ENCODE measurements at places on chromosomes 3 and 15. TPM values are rescaled to one million over a fixed set of nuclear protein-coding genes. Genes with fewer than 3 reads are reported as not detected.

The FBXW12 gene
- polyA plus RNA-seq, result 0.14 TPM

The GNAT1 gene
- polyA plus RNA-seq, result 0.37 TPM

The HYAL3 gene
- 1.3 TPM for polyA plus RNA-seq

DNA sequence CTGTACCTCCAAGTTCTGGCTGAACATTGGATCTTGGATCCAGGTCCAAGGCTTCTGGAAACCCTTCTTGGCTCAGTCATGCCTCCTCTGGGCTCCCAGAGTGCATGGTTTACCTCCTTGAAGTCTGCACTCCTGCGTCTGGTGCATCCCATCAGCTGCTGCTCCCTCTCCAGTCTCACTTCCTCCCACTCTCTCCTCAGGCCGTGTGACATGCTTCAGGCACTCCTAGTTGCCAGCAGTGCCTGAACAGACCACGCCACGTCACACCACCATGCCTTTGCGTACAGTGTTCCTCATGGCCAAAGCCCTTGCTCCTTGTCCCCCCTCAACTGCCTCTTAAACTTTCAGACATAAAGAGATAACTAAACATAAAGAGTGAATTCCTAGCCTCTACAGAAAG is 5.7 kb downstream of the GPR27 start:
- no peak for DNase-seq

The RGMA gene
- 101 TPM for polyA plus RNA-seq

GRCh38 chr3:20125897-20126296 is 60.1 kb downstream of the SGO1 start:
- peak; percentile 36 for DNase-seq

The IGSF11 gene
- polyA plus RNA-seq, result 0.86 TPM

DNA sequence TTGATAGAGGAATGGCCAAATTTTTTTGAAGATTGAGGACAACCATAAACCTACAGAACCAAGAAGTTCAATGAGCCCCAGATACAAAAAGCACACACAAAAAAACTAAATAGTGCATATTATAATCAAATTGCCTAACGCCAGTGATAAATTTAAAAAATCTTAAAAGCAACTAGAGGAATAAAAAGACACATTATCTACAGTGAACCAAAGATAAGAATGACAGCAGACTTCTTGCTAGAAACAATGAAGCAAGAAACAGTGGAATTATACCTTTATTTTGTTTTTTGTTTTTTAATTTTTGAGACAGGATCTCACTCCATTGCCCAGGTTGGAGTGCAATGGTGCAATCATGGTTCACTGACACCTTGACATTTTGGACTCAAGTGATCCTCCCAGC is 9.9 kb upstream of the SAMD7 start:
- DNase-seq, result no peak

The KBTBD13 gene
- polyA plus RNA-seq, result 1.7 TPM

DNA sequence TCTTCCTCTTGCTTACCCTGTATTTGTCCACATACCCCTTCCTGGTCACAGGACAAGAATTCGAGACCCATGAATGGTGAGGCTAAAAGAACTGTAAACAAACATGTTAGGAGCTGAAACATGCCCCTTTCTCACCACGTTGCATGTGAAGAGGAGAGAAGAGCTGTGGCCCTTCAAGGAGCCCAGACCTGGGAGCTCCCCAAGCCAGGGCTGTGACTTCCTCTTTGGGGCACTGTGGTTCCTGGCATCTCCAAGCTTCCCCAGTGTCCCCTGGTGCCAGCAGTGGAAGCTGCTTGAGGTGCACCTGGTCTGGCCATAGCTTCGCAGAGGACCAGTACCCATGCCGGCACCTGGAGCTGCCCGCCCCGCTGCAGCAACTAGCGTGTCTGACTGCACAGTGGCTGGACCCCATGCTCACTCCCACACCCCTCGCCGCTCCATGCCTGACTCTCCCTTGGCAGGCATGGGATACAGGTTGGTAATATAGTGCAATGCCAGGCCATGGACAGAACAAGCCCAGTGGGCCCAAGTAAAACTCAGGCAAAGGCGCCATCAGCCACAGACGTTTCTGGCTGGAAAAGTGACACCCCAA is 9.9 kb downstream of the SPCS1 start:
- no peak for DNase-seq

DNA sequence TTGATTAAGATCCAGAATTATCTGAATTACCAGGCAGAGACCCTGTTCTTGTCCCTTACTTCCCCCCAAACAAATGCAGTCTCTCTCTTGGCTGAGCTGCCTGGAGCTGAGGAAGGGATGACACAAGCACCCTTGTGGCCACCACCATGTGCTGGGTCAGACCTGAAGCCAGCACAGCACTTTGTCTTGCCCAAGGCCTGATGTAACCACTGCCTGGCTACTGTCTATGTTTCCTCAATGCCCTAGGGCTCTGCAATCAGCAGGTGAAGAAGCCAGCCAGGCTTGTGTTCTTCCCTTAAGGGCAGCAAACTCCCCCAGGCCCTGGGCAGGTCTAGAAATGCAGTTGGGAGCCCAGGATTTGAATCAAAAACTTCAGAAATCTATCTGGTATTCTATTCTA is 15.8 kb upstream of the CASR start:
- no peak for DNase-seq

DNA sequence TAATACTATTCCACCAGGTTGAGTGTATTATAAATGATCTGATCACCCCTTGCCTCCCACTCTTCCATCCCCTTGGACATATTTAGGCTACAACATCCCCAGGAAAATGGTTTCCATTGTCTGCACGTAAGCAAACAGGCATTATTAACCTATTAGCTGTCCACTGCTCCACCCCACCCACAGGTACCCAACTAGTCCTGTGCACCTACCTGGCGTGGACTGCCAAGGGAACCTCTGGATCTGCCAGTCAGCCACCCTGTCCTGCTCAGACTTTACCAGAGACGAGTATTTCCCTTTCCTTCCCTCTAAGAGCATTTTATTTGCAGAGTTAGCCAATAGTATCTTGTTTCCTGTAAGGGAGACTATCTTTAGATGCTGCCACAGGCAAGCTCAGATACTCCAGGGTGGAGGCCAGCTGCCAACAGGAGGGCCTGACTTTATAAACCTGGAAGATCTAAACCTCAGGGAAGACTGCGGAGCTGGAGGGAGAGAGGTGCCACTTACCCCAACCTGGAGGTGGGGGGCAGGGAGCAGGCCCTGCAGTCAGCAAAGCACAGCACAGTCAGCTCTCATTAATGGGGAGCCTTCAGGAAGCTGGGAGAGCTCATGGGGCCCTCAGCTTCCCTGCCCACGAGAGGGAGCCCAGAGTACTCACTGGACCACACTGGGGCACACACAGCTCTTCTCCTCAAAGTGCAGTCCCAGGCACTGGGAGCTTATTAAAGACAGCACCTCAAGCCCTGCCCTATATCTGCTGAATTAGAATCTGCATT is at the start of gene CX3CR1:
Gene CX3CR1 (minus strand): TSS at position 292 of the 773 bp plus-strand sequence. CDS start 13,527 bp downstream, outside the sequence.
- DNase-seq, result no peak

GRCh38 chr3:133941415-133941821 is 45.7 kb upstream of the RAB6B start:
- peak; percentile 71 for DNase-seq

GRCh38 chr3:138941259-138941885 is 5.6 kb downstream of the FOXL2 start:
- no peak for DNase-seq

The SNAP23 gene
- polyA plus RNA-seq, result 55.9 TPM

- DNase-seq, result no peak
Observed at GRCh38 chr3:189132231-189132671, 39.5 kb upstream of the TPRG1 start.

DNA sequence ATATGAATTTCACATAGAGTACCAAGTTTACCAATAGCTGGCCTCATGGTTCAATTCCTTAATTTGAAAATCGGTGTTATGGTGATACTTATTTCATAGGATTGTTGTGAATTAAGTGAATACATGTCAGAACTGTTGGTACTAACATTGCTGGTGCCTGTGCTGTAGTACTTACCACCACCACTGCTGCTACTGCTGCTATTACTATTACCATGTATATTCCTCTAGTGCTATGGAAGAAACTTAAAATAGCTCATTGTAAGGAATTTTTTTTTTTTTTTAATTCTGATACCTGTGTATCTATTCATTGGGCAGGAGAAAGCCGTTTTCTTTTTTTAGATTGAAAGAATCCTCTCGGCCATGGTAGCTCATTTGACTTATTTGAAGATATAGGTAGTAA is 3.6 kb downstream of the FYTTD1 start:
- no peak for DNase-seq

DNA sequence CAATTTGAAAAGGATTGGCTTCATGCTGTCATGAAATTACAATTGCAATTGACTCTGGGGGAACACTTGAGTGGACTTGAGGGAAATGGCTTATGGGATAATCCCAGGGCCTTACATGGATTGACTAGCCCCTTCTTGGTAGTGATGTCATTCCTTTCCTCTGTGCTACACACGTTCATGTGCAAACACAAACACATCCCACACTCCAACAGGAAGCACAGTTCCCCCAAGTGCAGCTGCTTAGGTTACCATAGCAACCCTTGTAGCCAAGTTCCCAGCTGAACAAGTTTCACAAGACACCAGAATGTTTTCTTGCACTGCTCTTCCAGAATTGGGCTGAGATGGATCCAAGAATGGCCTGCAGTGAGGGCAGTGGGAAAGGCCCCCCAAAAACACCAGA is 217.0 kb downstream of the ZNF621 start:
- peak; percentile 87 for DNase-seq

DNA sequence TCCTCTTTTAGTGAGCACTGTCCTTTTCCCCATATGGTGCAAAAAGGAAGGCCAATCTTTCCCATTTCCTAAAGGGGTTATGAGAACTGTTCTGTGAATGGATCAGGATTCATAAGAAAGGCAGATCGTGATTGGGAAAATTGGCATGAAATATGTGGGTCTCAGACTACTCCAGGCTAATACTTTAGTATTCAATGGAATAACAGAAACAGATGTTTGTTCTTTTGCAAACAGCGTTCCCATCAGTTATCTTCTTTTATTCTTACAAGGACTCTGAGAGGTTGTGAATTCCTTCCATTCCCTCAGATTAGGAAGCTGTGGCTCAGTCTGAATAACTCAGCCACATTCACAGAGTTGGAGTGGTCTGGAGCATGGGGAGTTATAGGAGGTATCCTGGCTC is 51.3 kb upstream of the MTMR10 start:
- DNase-seq, result no peak

The DUOXA2 gene
- polyA plus RNA-seq, result not detected

The MUC4 gene
- 0.70 TPM for polyA plus RNA-seq

GRCh38 chr3:38267662-38268061 is 2.0 kb downstream of the SLC22A13 start:
- no peak for DNase-seq

DNA sequence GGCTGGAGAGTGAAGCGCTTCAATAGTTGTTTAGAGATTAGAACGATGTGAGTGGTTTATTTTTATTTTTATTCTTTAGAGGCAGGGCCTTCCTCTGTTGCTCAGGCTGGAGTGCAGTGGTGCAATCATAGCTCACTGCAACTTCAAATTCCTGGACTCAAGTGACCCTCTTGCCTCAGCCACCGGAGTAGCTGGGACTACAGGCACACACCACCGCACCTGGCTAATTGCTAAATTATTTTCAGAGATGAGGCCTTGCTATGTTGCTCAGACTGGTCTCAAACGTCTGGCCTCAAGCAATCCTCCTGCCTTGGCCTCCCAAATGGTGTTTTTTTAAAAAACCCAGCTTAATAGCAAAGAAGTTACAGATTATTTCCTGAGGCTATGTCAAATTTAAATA is 29.0 kb downstream of the PPARG start:
- DNase-seq, result no peak

The RBP2 gene
- not detected for polyA plus RNA-seq

GRCh38 chr3:111970376-111970775 is 8.4 kb upstream of the ABHD10 start:
- DNase-seq, result no peak

DNA sequence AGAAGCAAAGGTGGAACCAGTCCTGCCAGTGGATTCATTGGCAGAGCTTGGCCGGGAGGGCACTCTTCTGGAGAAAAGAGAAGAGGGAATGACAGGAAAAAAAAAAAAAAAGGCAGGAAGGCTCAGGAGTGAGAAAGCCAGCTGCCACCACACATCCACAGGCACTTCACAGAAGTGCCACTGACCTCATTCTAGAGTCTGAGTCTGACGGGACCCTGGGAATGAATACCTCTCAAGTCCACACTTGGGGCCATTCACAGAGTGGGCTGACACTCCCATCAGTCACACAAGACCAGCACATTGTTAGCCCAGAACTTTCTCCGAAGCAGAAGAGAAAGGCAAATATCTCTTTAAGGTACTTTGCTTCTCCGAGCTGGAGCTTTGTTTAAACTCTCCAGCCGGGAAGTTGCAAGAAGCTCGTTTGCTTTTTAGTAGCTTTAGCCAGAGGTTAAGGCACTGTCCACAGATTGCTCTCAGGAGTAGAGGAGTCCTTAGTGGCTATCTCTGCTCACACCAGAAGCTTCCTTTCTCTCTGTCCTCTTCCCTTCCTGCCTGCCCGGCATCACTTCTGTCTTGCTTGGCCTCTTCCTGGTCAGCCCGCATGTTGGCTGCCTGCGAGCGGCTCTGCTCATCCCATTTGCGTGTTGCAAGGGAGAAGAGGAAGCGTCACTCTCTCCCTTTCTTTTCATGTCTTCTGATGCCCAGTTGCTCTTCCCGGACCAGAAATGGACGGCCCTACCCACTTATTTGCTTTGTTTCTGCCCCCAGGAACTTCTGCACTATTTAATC is 53.8 kb downstream of the CMTM6 start:
- no peak for DNase-seq

Data from hindlimb muscle (tissue), 1 donor.